ENCODE measurements at places on chromosomes 13 and 19.

DNA sequence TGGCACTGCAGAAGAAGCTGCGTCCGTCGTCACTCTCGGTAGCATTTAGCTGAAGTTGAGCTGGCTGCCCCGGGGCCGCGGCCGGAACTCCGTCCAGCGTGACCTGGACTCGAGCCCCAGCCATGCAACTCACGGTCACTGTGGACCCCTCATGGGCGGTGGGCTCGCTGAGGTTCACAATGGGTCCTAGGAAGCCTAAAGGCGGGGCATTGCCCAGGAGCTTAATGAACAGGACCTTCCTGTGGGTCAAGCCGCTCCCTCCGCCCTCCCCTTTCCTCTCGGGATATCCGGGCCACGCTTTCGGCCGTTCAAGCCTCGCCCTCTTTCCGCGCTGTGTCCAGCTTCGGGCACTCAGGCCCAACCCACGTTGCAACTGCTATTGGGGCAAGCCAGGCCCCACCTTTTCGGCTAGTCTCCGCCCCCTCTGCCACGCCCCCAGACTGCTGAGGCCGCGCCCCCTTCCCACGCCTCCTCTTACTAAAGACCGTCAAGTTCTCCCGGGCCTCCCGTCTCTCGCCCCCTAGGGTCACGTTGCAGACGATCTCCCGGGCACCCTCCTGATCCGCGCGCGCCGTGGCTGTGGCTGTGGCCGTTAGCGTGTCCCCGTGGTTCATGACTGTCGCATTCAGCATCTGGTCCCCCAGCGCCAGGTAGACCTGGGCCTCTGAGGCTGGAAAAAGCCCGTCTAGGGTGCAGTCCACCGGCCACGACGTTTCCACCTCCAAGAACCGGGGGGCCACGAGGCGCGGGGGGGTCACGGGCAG, 1.4 kb upstream of the RAVER1 start:
- DNase-seq = peak; percentile 38

DNA sequence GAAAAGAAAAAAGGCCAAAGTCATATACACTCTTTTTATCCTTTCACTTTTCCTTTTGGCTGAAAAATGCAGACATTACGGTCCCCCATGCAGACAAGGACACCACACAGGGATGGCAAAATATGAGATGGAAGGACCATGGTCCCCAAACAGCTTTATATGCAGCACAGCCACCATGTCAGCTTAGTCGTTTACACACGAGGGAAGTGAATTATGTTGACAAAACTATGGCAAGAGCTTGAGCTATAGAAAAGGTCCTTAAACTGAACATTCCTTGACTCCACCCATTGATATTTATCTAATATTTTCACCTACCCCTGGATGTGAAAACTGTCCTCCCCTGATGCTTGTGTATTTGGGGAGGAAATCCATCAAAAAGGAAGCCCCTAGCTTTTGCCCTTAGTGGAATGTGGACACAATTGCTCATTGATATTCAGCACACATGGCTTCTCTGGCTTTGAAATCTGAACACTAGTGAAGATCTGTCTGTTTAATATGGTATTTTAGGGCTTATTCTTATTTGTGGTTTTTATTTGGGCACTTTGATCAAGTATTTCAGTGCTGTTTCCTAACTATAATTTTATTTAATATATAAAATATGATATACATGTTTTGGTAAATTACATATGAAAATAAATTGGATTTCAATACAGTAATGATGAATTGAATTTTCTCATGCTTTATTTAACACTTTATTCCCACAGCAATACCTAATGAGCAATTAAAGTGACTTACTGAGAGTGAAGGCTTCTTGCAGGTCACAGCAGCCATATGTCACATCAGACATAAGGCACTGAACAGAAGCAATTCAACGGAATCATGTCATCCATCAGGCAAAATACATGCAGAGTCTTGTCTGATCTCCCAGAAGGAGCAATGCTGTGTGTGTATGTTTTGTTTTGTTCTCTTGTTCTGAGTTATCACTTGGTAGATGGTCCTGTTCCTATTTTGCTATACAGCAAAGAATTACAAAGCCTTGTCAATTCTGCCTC, 6.8 kb upstream of the GTF2F2 start:
- no peak for DNase-seq

DNA sequence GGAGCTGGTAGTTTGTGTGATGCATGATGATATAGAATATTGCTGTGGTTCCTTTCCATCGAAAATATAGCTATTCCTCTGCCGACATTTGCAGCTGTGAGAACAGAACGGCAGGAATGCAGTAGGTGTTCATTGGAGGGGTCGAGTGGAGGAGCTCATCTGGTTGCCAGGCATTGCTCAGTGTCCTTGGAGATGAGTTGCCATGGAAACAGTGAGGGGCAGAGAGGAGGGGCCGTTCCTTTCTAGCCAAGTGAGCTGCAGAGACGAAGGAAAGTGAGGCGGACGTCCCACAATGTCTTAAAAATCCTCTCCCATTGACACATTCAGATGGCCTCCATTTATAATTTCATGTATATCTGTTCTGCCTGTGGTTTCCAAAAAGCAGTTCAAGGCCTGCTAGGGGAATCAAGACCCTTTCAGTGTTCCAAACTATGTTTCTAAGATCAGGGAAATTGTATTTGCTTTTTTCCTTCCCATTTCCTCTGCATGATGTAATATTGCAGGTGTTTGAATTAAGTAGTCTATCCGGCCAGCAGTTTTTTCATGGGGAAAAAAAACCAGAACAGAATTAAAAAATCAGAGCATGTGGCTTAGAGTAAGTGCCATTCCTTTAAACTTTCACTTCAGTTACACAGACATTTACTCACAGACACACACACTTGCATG, 41.2 kb upstream of the ZNF835 start:
- DNase-seq = no peak

- no peak for DNase-seq
Observed at GRCh38 chr19:13095393-13095784, 7.3 kb downstream of the LYL1 start.

- no peak for DNase-seq
Observed at GRCh38 chr13:48575031-48575430, 42.2 kb upstream of the RCBTB2 start.

GRCh38 chr13:45365558-45365885, 24.5 kb upstream of the TPT1 start:
- DNase-seq = no peak

DNA sequence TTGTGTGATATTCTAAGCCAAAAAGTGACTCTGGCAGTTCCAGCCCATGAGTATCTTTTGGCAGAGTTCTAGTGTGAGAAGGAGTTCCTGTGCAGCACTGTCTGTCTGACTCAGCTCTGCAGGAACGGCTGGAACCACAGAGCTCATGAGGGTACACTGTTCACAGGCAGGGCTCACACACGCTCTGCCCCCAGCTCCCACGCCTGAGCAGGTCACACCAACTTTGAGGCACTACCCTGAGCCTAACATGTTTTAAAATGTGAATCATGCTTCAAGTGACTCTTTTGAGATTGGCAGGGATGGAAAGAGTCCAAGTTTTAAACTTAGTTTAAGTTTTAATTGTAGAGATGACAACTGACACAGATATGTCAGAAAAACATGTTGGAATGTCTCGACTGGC, 1203.3 kb downstream of the UQCRFS1 start:
- DNase-seq = no peak

GRCh38 chr13:33606692-33607091, 211.3 kb upstream of the RFC3 start:
- DNase-seq = no peak

DNA sequence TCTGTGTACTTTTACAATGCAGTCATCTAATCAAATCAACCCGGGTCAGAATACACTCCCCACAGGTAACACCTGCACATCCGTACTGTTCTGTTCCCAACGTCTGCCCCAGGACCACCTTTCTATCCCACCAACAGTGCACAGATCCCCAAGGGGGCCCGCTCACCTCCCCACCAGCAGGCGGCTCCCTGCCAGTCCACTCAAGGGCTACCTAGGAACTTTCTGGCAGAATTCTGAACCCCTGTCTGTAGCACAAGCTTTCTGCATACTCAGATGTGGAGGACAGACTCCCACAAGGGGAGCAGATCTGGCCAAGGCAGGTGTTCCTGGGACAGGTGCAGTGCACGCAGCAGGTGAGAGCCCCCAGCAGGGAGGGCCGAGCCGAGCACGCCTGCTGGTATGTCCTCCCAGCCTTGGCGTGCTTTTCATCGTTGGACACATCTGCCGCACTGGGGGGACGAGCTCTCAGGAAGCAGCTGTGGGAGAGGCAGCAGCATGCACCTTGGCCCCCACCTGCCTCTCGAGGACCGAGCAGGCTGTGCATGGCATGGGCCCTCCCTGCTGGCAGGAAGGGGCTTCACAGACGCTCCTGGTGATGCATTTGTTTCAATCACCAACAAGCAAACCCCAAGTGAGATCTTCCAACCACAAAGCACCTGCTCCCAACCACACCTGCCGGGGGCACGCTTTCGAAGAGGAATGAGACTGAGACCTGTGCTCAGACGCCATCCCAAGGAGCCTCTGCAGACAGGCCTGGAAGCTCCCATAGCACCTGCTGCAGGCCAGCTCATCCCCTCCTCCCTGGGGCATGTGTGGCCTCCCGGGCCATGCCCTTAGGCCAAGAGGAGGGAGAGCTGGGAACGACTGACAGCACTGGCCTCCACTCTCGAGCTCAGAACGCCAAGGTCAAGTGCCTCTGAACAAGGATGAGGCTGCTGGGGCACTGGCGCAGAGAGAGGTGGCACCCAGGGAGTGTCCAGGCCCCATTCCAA, 35.9 kb downstream of the RAB20 start:
- no peak for DNase-seq

- no peak for DNase-seq
Observed at GRCh38 chr13:60137911-60138560, 25.7 kb downstream of the DIAPH3 start.

DNA sequence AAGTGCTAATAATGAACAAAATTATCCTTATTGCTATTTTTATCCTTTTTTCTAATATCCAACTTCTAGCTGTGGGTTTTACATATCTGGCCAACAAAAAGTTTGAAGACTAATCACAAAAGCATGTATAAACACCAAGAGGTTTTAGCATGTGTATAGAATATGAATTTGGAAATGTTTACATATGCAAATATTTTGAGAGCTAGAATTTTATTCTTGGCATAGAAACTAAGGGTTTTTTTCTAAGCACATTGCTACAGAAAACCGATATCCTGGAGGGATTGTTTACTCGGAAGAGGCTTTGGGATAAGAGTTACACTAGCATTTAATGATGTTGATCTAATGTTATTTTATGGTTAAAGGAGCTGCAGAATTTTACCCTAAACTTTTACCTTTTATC, 392.1 kb downstream of the EFNB2 start:
- no peak for DNase-seq

DNA sequence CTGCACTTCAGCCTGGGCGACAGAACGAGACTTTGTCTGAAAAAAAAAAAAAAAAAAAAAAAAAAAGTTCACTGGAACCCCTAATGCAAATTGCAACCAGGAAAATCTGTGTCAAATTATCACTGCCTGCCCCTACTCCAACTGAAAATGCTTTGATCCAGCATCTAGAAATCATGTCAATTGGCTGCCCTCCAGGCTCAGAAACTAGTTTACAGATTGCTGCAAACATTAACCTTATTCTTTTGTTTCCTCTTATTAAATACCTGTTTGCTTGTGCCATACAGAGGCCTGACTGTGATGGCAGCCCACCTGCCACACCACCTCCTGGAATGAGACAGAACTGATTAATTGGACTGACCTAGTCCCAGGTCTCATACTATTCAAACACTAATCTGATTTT, 18.6 kb upstream of the AKT2 start:
- DNase-seq = no peak

- no peak for DNase-seq
Observed at GRCh38 chr19:326871-327270, 17.7 kb downstream of the MIER2 start.

GRCh38 chr19:48595833-48596232, 10.7 kb upstream of the SPACA4 start:
- DNase-seq = no peak

- DNase-seq = no peak
Observed at GRCh38 chr19:58434217-58434616, 5.7 kb downstream of the ZNF132 start.

GRCh38 chr13:99766641-99767045, 204.9 kb downstream of the ZIC5 start:
- DNase-seq = no peak

GRCh38 chr19:45005787-45006186, 4.5 kb downstream of the RELB start:
- DNase-seq = no peak

GRCh38 chr13:33139780-33140535, 123.7 kb downstream of the KL start:
- DNase-seq = no peak

DNA sequence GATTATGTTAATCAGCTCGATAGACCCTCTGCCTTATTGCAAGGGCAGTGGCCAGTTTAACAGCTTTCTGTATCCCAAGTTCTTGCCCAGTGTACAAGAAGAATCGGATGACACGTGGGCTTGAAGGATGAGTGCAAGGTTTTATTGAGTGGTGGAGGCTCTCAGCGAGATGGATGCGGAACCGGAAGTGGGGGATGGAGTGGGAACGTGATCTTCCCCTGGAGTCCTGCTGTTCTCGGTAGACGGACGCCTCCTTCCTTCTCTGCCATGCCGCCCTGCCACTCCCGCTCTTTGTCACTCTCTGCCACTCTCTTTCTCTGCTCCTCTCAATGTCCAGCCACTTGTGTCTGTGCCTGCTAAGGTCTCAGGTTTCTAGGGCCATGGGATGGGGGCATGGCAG, 21.0 kb downstream of the RFXAP start:
- no peak for DNase-seq

GRCh38 chr19:46624958-46625661, at the start of gene PTGIR:
PTGIR (minus strand) TSS chr19:46625089; CDS start chr19:46624225, 864 bp downstream.
- no peak for DNase-seq

GRCh38 chr19:38478273-38478971, 44.9 kb downstream of the RYR1 start:
- DNase-seq = no peak

- no peak for DNase-seq
Observed at GRCh38 chr19:11554160-11554559, 4.9 kb downstream of the ELOF1 start.

GRCh38 chr19:1290703-1291651, 5.3 kb downstream of the EFNA2 start:
- DNase-seq = no peak
